Activated T-cell treated with anti-CD3 and anti-CD28 coated beads, Interleukin-2, amount 50 U/mL, for 72 hours (primary cell): ENCODE measurements at places on chromosomes 13 and 19. TPM values are rescaled to one million over a fixed set of nuclear protein-coding genes. Genes with fewer than 3 reads are reported as not detected.

The METTL21C gene
- total RNA-seq, result not detected

The ICAM4 gene
- 1.9 TPM for total RNA-seq

The SPACA4 gene
- not detected for total RNA-seq

The LEUTX gene
- total RNA-seq, result not detected

The FAAP24 gene
- 9.9 TPM for total RNA-seq

The ZNF729 gene
- total RNA-seq, result not detected

The FPR3 gene
- total RNA-seq, result not detected

The SCEL gene
- total RNA-seq, result not detected

The ZNF383 gene
- 14.3 TPM for total RNA-seq

DNA sequence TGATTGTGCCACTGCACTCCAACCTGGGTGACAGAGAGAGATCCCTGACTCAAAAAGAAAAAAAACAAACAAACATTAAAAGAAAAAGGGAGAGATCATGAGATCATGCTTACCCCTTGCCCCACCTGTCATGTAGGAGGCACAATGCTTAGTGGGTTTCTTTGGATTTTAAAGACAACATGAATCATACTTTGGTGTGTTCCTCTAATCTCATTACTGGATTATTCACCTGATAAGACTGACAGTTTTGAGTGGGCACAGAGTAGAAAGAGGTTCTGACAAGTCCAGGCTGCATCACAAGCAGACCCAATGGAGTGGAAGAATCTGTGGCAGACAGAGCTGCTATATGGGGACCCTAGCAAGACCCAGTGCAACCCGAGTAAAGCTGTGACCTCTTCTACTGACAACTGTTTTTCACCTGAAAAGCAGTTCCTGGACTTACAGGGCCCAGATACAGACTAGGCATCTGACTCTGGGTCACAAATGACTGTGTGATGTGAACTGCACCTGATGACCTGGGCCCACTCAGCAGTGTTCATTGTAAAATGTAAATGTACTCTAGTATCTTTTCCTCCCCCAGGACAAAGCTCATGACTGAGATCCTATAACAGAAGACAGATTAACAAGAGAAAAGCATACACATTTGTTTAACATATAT lies 28.9 kb upstream of the USP12 start:
- peak overlapping the region; percentile 64 for H3K27ac ChIP-seq
- H3K4me1 ChIP-seq, result peaks cover 21% of the 10 kb centered on the region
- H3K36me3 ChIP-seq, result peaks cover 4% of the 10 kb centered on the region
- H3K27me3 ChIP-seq, result peaks cover 16% of the 10 kb centered on the region
- H3K4me3 ChIP-seq, result peak overlapping the region; percentile 51
- DNase-seq, result peak; percentile 36

GRCh38 chr19:50567882-50568727 lies at the start of gene LRRC4B:
LRRC4B (minus strand) TSS chr19:50568435; CDS start chr19:50548838, 19,597 bp downstream.
- DNase-seq, result no peak
- peaks cover 61% of the 10 kb centered on the region for H3K27me3 ChIP-seq
- H3K4me3 ChIP-seq, result no peak within 1 kb of the TSS
- H3K4me1 ChIP-seq, result peaks cover 22% of the 10 kb centered on the region
- peaks cover 4% of the 10 kb centered on the region for H3K36me3 ChIP-seq
- no peak within 1 kb of the TSS for H3K27ac ChIP-seq

GRCh38 chr13:79581870-79582315 lies 100.9 kb downstream of the NDFIP2 start:
- no peaks in the 10 kb centered on the region for H3K36me3 ChIP-seq
- no peaks in the 10 kb centered on the region for H3K27me3 ChIP-seq
- no peak overlapping the region for H3K27ac ChIP-seq
- no peak for DNase-seq

DNA sequence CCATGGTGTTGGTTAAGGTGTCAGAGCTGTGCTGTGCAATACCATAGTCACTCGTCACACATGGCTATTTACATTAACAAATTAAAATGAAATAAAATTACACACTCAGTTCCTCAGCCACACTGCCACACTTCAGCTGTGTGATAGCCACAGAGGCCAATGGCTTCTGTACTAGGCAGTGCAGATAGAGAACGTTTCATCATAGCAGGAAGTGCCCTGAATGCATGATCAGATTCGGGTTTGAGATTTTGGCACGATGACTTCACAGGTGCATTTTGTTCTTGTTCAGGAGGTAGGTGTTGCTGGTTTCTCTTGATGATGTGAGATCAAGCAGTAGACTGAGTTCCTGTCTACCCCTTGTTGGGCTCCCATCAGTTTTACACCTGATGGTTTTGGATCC lies 6.5 kb downstream of the ARMC6 start:
- H3K27me3 ChIP-seq, result no peaks in the 10 kb centered on the region
- H3K27ac ChIP-seq, result peak overlapping the region; percentile 73
- H3K4me1 ChIP-seq, result peaks cover 29% of the 10 kb centered on the region

DNA sequence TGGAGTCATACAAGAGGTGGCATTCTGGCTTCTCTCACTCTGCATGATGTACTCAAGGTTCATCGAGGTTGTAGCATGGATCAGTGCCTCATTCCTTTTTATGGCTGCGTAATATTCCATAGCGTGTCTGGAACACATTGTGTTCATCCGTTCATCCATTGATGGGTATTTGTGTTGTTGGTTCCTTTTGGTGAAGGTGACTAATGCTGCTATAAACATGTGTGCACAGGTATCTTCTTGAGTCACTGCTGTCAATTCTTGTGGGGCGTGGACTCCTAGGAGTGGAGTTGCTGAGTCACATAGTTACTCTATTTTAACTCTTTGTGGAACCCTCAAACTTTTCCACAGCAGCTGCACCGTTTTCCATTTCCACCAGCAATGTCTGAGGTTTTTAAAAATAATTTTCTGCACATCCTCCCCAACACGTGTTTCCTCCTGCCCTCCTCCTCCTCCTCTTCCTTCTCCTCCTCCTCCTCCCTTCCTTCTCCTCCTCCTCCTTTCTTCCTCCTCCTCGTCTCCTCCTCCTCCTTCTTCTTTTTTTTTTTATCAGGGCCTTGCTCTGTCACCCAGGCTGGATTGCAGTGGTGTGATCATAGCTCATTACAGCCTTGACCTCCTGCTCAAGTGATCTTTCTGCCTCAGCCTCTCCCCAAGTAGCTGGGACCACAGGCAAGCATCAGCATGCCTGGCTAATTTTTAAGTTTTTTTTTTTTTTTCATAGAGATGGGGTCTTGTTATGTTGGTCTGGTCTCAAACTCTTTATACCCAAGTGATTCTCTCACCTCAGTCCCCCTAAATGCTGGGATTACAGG lies 2.0 kb upstream of the TMEM221 start:
- peak overlapping the region; percentile 75 for H3K27ac ChIP-seq
- peaks cover 3% of the 10 kb centered on the region for H3K36me3 ChIP-seq
- H3K27me3 ChIP-seq, result peaks cover 29% of the 10 kb centered on the region
- H3K4me1 ChIP-seq, result peaks cover 20% of the 10 kb centered on the region
- peak; percentile 53 for DNase-seq
- peak overlapping the region; percentile 29 for H3K4me3 ChIP-seq

DNA sequence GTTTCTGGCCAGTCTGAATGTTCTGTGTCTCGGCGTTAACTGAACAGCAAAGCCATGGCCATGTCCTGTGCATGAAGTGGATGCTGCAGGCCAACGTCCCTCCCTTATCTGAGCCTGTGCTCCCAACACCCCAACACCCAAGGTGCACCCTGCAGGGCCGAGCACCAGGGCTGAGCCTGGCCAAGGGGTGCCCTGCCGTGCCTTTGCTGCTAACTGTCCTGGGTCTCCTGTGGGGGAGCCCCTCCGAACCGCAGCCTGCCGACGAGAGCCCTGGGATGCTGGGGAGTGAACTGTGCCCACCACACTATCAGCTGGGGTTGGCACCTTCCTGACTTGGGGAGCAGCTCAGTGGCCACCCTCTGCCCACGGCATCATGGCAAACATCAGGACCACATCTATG lies 17.6 kb downstream of the GPX4 start:
- H3K4me1 ChIP-seq, result peaks cover 5% of the 10 kb centered on the region
- no peak for DNase-seq
- peaks cover 19% of the 10 kb centered on the region for H3K36me3 ChIP-seq
- no peak overlapping the region for H3K27ac ChIP-seq

- no peak for DNase-seq
- no peaks in the 10 kb centered on the region for H3K36me3 ChIP-seq
- H3K27me3 ChIP-seq, result no peaks in the 10 kb centered on the region
- H3K27ac ChIP-seq, result no peak overlapping the region
Observed at GRCh38 chr19:11510444-11510843, 4.8 kb upstream of the ZNF653 start.

- H3K27me3 ChIP-seq, result peaks cover 49% of the 10 kb centered on the region
- no peaks in the 10 kb centered on the region for H3K36me3 ChIP-seq
- H3K27ac ChIP-seq, result no peak overlapping the region
Observed at GRCh38 chr13:98784666-98785065, 32.2 kb upstream of the SLC15A1 start.

DNA sequence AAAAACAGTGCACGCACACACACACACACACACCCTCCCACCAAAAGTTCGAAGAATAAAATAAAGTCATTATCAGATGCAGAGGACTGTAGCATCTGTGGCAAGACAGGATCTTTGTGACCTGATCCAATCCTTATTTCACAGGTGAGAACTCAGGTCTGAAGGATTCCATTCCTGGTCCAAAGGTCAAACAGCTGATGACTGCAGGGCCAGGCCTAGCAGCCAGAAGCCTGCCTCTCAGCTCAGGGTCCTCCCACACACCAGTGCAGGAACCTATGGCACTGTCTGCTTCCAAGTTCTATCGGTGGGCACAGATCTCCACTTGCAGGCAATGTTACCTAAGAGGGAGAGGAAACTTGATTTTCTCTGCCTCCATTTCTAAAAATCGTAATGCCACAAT lies 57.5 kb downstream of the SERP2 start:
- no peak overlapping the region for H3K4me3 ChIP-seq
- H3K36me3 ChIP-seq, result peaks cover 4% of the 10 kb centered on the region
- H3K4me1 ChIP-seq, result peaks cover 18% of the 10 kb centered on the region
- H3K27ac ChIP-seq, result no peak overlapping the region
- peaks cover 8% of the 10 kb centered on the region for H3K27me3 ChIP-seq
- DNase-seq, result no peak

- DNase-seq, result peak; percentile 55
- no peaks in the 10 kb centered on the region for H3K27me3 ChIP-seq
- no peak overlapping the region for H3K27ac ChIP-seq
- H3K36me3 ChIP-seq, result peaks cover 1% of the 10 kb centered on the region
- H3K4me3 ChIP-seq, result peak overlapping the region; percentile 34
Observed at GRCh38 chr19:17323964-17324332, 10.7 kb downstream of the ANO8 start.

- DNase-seq, result no peak
- H3K27me3 ChIP-seq, result peaks cover 76% of the 10 kb centered on the region
- peaks cover 1% of the 10 kb centered on the region for H3K36me3 ChIP-seq
- H3K4me3 ChIP-seq, result no peak overlapping the region
- peaks cover 16% of the 10 kb centered on the region for H3K4me1 ChIP-seq
Observed at GRCh38 chr13:31014456-31014855, 82.0 kb downstream of the TEX26 start.

- H3K27ac ChIP-seq, result no peak overlapping the region
- H3K4me1 ChIP-seq, result no peaks in the 10 kb centered on the region
- no peak for DNase-seq
- H3K4me3 ChIP-seq, result no peak overlapping the region
Observed at GRCh38 chr19:16034180-16034579, 42.1 kb upstream of the TPM4 start.

GRCh38 chr13:46348961-46349360 lies 38.1 kb downstream of the RUBCNL start:
- H3K27ac ChIP-seq, result no peak overlapping the region
- no peak for DNase-seq
- peaks cover 5% of the 10 kb centered on the region for H3K27me3 ChIP-seq
- H3K36me3 ChIP-seq, result peaks cover 18% of the 10 kb centered on the region
- H3K4me1 ChIP-seq, result peaks cover 4% of the 10 kb centered on the region

DNA sequence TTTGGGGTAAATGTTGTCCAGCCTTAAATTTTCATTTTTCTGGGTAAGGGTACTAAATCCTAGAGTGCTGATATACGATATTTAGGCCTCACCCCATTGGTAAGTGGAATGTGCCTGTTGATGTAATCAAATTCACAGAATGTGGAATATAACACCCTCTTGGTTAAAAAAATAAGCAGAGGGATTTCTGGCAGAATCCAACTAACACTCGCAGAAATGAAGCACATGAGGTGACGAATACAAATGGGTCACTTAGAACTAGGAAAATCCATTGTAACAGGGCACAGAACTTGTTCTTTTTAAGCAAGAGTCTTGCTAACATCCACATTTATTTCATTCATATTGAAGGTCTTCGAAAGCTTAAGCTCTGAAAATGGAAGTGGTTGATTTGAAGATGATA lies 320.3 kb downstream of the SHISA2 start:
- no peak for DNase-seq
- H3K36me3 ChIP-seq, result no peaks in the 10 kb centered on the region
- H3K4me1 ChIP-seq, result no peaks in the 10 kb centered on the region
- no peak overlapping the region for H3K27ac ChIP-seq
- H3K4me3 ChIP-seq, result no peak overlapping the region

DNA sequence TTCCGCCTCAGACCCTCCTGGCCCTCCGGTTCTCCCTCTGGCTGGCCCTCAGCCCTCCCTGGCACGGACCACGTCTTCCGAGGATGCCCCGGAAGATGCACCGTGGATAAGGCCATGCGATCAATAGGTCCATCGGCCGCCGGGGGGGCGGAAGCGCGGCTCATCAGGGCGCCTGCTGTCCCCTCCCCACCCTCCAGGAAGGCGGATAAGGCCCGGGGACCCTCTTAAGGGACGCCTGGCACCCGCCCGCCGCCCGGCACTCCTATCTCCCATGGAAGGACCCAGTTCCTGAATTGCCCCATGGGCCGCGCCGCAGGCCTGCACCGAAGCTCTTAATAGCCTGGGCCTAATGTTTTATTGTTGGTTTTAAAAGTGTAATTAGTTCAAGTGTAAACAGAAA lies 46.2 kb upstream of the TCF3 start:
- H3K27ac ChIP-seq, result no peak overlapping the region
- H3K4me3 ChIP-seq, result no peak overlapping the region
- peaks cover 10% of the 10 kb centered on the region for H3K4me1 ChIP-seq
- DNase-seq, result no peak
- peaks cover 21% of the 10 kb centered on the region for H3K27me3 ChIP-seq

DNA sequence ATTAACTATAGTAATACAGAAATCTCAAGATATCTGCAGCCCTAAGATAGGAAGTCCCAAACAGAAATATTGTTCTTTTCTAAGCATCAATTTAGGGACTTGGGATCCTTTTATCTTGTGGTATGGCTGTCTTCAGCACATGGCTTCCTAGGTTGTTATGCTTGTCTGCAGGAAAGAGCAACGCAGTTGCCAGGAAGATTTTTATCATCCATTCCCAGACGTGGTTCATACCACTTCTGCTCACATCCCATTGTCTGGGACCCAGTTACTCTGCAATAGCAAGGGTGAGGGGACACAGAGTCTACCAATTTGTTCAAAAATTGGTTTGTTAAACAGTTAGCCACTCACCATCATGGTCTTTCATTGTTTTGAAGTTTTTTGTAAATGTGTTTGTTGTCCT lies 85.6 kb upstream of the RXFP2 start:
- H3K27me3 ChIP-seq, result no peaks in the 10 kb centered on the region
- DNase-seq, result no peak
- no peaks in the 10 kb centered on the region for H3K4me1 ChIP-seq
- H3K27ac ChIP-seq, result no peak overlapping the region
- H3K36me3 ChIP-seq, result no peaks in the 10 kb centered on the region
- no peak overlapping the region for H3K4me3 ChIP-seq

- H3K4me3 ChIP-seq, result no peak overlapping the region
- DNase-seq, result no peak
- no peak overlapping the region for H3K27ac ChIP-seq
- H3K36me3 ChIP-seq, result no peaks in the 10 kb centered on the region
Observed at GRCh38 chr19:44729516-44730033, 18.9 kb upstream of the BCL3 start.
